ENCODE measurements at places on chromosomes 11 and 22.

- peak; percentile 62 for DNase-seq
Measured at GRCh38 chr11:16606784-16607674, 131.4 kb upstream of the C11orf58 start.

DNA sequence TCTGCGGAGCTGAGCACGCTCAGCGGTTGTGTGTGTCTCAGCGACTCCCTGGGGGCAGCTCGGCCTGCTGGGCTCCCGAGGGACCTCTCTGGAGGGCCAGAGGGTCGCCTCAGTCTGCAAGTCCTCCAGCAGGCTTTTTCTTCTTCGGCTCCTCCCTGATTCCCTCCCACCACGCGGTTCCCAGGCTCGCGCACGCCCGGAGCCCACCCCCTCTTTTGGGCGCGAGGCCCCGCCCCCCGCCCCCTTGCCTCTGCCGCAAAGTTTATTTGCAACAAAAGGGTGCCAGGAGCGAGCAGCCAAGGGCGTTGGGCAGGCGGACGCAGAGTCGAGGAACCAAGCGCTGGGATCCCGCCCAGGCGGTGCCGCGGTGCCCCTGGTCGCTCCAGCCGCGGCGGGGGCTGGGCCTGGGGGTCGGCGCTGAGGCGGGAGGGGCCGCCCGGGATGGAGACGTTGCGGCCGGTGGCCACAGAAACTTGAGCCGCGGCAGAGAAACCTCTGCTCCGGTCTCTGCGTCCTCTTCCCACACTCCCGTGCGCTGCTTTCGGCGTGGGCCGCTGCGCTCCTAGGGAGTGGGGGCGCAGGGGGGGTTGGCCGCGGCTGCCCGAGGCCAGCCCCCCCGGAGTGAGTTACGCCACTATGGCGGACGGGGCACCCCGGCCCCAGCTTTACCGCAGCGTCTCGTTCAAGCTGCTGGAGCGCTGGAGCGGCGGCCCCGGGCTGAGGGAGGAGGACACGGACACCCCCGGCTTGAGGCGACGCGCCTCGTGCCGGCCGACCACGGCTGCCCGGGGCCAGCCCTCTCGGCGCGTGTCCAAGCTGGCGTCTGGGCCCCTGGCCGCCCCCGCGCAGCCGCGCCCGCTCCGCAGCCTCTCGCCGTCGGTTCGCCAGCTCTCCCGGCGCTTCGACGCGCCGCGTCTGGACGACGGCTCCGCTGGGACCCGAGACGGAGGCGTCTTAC lies at the start of gene ARHGEF17:
TSS of gene ARHGEF17 (plus strand) at position 274 of the 958 bp plus-strand sequence. CDS start at position 637, 363 bp downstream.
- DNase-seq: peak; percentile 94

DNA sequence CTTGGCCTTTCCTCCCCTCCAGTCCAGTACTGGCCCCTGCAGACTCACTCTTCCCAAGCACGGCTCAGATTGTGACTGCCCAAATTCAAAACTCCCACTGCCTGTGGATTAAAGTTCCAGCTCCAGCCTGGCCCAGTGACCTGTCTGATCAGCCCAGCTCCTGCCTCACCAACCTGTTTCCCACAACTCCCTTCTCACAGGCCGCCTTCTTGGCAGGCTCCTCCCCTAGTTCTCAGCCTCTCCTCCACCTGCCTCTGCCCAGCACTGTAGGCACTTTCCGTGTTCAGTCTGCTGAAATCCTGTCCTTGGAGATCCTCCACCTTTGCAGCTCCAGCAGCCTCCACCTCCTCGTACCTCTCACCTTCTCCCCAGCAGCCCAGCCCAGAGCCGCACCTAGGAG lies 68.6 kb downstream of the MICAL2 start:
- no peak for DNase-seq

DNA sequence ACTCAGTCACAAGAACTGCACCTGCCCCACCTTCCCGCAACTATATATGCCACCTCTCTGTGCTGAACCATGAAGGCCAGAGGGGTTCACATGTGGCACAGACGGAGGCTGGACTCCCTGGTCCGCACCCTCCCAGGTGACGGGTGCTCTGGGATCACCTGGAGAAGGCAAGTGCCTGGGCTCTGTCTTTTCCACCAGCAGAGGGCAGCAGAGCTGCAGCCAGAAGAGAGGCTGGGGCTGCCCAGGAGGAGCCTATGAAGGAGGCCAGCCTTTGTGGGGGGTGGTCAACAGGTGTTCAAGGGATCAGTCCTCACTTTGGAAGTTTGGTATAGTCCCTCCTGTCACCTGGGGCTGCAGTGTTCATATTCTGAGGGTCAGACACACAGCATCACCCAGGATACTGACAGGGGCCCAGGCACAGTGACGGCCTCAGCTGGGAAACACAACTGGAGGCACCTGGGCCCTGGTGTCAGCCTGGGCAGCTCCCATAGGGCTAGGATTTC lies 39.2 kb upstream of the IGLL5 start:
- DNase-seq: peak; percentile 74

GRCh38 chr11:59865031-59865430 lies 1.3 kb downstream of the TCN1 start:
- no peak for DNase-seq

GRCh38 chr11:22466809-22467208 lies 128.6 kb downstream of the SLC17A6 start:
- no peak for DNase-seq

DNA sequence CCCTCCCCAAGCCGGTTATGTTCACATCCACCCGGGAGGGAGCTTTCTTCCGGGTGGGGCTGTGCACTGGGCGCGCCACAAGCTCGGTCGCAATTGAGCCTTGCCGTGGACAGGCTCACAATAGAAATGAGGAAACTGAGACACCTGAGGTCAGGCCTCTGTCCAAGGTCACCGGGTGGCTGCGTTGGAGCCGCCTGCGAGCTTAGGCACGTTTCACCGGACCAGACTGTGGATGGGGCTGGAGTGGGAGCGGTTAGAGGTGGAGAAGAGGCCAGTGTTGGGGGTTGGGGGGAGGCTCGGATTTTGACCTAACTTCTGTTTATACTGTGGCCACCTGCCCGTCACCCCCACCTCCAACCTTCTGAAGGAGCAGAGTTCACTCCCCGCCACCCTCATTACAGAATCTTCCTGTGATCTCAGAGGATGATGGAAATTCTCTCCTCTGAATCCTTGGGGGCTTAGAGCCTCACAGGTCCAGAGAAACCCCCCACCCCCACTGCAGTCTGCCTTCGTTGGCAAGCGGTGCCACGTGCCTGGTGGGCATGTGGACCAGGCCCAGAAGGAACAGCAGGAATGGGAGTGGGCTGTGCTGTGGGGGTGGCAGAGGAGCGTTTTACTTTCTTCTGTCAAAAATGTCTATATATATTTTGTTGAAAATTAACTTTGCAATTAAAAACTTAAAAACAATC lies 631 bp upstream of the NPTXR start:
- no peak for DNase-seq

- no peak for DNase-seq
Measured at GRCh38 chr22:22047776-22048175, 65.2 kb upstream of the TOP3B start.

GRCh38 chr11:42901084-42901483 lies 410.7 kb upstream of the API5 start:
- peak; percentile 76 for DNase-seq

GRCh38 chr11:101226617-101227016 lies 97.0 kb upstream of the PGR start:
- DNase-seq: no peak

DNA sequence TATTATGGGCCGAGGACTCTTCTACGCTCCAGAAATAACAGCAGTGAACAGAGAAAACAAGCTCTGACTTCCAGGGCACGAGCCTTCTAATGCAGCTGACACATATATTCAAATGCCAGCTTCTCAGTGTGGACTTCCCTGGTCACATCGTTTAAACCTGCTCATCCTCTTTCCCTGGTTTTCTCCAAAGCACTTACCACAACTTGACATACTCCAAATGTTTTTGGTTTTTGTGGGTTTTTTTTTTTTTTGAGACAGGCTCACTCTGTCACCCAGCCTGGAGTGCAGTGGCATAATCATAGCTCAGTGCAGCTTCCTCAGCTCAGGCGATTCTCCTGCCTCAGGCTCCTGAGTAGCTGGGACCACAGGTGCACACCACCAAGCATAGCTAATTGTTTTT lies 105.5 kb downstream of the MICAL3 start:
- DNase-seq: no peak

- DNase-seq: no peak
Measured at GRCh38 chr11:10619131-10619680, 50.7 kb upstream of the LYVE1 start.

DNA sequence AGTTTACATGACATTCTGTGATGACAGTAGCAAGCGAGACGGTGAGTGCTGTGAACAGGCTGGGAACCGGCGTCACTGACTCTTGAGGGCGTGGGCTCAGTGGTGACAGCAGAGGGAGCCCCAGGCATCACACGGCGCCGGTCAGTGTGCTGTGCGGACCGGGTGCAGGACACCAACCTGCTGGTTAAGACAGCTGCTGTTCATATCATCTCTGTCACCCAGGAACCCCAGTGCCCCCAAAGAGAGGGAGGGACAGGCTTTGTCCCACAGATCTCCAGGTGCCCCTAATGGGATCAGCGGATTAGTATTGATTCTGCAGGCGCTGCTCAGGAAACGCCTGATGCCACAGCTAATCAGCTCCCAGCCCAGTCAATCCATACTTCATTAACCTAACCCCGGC lies 18.4 kb downstream of the B3GAT1 start:
- DNase-seq: peak; percentile 14

- peak; percentile 80 for DNase-seq
Measured at GRCh38 chr11:125514336-125515101, 18.5 kb upstream of the FEZ1 start.

DNA sequence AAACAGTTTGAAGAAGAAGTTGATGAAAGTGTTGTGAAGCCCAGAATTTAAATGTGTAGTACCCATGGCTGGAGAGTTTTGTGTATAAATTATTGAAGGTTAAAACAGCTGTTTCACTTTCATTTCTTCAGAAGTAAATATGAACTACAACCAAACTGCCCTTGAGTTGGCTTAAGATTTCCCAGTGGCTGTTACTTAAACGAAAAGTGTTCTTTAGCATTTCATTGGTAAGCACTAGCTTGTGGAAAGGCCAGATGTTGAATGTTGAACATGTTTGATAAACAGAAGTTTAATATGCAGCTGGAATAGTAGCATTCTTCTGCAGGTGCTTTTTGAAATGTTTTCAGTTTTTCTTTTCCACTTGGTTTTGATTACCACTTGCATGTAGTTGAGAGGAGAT lies 83.2 kb upstream of the TNRC6B start:
- no peak for DNase-seq

- no peak for DNase-seq
Measured at GRCh38 chr11:133663135-133663985, 131.1 kb upstream of the OPCML start.

GRCh38 chr22:34784056-34784455 lies 281.9 kb upstream of the ISX start:
- peak; percentile 81 for DNase-seq

- DNase-seq: peak; percentile 61
Measured at GRCh38 chr11:26028393-26028911, 303.5 kb upstream of the ANO3 start.

GRCh38 chr11:70397983-70398833 lies at the start of gene CTTN:
CTTN (plus strand) TSS chr11:70398529; CDS start chr11:70407298, 8,769 bp downstream.
- DNase-seq: peak; percentile 97

- peak; percentile 67 for DNase-seq
Measured at GRCh38 chr11:91312541-91312940, 912.1 kb upstream of the FAT3 start.

DNA sequence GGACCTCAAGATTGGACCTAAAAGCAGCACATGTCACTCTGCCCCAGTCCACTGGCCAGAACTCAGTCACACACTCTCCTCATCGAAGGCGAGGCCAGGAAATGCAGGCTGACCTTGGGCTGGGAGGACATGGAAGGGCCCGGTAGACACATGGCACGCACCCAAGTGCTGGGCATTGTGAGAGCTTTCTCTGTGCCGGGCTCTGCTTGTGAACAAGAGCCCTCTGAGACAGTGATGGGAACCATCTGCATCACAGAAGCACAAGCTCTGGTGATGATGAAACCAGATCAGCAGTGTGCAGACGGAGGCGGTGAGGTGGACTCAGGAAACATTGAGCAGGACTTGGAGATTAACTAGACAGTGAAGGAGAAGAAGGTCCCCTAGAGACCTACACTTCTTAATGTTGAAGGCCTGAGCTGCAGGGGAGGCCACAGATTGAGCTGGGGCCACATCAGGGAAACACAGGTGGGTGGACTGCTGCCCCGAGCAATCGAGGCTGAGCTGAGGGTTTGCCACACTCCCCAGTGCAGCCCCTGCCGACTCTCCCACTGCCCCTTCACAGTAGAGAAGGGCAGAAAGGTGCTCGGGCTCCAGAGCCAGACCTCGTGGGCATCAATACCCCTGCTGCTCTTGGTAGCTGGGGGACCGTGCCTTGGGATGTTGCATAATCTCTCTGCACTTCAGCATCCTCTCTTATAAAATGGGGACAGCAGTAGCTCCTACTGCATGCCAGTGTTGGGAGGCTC lies 1460.5 kb downstream of the TBC1D22A start:
- no peak for DNase-seq

Data from NCI-H69 (cell line).